ENCODE measurements at places on chromosomes 5 and 9.

DNA sequence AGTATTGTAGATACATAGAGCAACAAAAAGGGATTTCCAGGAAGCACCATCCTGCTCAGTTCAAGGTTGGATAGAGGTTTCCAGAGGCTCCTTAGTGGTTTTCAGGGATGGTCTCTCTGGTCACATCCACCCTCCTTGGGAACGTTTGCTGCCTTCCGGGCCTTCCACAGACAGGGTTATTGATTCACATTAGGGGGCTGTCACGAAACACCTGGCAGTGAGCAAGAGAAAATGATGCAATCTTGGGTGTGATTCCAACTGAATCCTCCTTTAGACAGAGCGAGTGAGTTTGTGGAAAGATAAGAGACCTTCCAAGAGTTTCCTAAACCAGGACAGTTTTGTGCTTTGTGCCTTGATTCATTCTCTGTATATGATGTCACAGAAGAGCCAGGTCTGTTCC is 43.8 kb upstream of the CTSL start:
- no peak for DNase-seq

DNA sequence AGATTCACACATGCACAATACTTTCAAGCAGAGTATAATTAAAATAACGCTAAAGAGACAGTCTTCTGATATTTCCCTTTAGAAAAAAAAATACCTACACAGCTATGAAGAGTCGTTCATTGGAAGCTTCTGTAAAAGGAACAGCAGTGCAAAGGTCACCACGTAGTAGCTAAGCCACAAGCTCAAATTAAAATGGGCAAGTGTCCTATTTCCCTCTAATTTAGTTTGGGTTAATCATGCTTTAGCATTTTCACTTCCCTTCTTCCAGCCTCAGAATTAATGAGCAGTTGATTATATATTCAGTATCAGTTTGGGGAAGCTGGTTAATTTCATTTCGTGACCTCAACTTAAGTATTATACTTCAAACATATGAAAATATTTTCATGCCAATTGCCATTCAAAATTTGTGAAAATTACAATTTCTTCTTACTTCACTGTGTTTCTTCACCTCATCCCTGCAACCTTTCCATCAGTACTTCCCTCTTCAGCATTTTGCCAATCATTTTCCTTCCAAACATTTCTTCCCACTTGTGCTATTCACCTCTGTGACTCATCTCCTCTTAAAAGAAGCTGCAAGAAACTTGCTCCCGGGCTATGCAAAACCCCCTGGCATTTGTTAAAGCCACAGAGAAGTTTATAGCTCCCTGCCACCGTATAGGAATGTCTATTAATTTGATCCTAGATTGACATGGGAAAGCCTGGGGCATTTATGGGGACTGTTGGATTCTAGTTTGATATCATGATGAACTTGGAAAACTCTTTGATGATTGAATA is 83.0 kb downstream of the DMRTA1 start:
- DNase-seq: peak; percentile 20

GRCh38 chr5:175521313-175521833 is 43.0 kb downstream of the SFXN1 start:
- DNase-seq: no peak

DNA sequence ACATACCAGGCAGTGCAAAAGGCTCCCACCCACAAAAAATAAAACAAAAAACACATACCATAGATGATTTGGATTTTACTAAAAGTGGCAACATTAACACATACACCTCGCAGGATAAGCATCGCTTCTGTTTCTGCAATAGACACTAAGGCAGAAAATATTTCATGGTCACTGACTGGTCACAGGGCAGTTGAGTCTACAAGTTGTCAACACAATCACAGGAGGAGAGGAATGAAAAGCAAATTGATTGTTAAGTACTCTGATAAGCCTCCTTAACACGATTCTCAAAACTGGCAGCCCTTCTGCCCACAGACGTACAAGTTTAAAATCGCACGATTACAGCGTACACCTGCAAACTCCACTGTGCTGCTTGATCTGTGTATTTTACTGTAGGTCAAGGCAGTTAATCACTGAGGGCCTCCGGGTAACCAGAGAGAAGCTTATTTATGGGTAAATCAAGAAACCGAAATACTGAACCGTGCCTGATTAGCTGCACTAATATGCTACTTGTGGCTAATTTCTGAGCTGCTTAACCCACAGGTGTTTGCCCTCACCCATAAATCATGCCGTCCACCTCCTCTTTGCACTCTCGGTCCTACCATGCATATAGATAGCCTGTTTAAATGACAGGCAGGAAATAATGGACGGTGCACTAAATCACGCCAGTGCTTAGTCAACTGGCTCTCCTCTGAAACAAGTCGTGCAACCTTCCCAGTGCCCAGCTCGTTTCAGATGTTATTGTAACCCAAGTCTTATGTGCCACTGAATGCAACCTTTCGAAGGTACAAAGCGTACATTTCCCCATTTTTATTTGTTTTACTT is 659.4 kb upstream of the ADAMTS16 start:
- DNase-seq: no peak

DNA sequence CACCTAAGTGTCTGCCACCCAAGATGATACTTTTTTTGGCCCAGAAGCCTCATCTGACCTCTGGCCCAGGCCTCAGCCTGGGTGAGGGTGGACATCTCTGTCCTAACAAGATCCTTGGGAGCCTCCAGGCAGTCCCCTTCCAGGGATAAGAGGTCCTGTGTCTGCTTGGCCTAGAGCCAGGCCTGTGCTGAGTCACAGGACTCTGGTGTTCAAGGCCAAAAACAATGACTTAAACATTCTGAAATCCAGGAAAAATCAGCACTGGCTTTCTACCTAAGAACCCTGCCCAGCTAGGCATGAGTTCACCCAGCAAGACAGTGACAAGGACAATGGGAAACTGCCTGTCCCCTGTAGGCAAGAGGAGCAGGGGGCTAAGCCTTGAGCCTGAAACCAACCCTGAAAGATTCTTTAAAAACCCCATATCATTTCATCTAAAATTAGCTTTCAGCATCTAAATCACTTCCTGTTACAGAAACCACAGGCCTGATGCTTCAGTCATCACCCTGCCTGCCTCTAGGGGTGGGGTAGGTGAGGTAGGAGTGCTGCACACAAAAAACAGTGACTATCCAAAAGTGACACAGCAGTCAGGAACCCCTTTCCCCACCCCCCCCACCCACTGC is 29.9 kb downstream of the CSF2 start:
- DNase-seq: peak; percentile 96

- no peak for DNase-seq
Measured at GRCh38 chr9:38707885-38708637, 11.9 kb downstream of the FAM240B start.

GRCh38 chr9:98892288-98892687 is 51.4 kb upstream of the COL15A1 start:
- DNase-seq: no peak

GRCh38 chr5:114346181-114346580 is 15.7 kb upstream of the KCNN2 start:
- DNase-seq: no peak

DNA sequence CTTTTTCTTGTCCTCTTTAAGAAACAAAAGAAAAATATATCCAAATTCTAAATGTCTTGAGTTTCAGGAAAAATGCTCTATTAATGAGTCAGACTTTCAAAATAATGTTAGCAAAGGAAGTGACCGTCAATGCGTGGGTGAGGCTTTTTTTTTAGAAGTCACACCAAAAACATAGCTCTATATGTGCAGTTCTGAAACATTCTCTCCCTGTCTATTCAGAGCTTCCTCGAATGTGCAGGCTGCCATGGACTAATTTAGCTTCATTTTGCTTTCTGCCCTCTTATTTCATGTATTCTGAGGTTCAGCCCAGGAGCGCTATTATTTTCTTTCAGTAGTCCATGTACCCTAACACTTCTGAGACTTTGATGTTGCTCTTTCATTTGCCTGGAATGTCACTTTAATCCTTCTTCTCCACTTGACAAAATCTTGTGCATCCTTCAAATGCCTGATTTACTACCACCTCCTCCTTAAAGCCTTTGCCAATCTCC is 72.5 kb upstream of the RASA1 start:
- peak; percentile 81 for DNase-seq

GRCh38 chr9:25658571-25658970 is 19.7 kb downstream of the TUSC1 start:
- DNase-seq: no peak

Measured in fibroblast of skin of right biceps (primary cell).